Aorta (tissue), 5 donors: ENCODE measurements at places on chromosomes 13 and 19. TPM values are rescaled to one million over a fixed set of nuclear protein-coding genes. Genes with fewer than 3 reads are reported as not detected.

The MISP3 gene
- total RNA-seq = 2.2 TPM

The FFAR1 gene
- total RNA-seq = not detected

The MCEMP1 gene
- 0.63 TPM for total RNA-seq

The NCR1 gene
- 1.0 TPM for total RNA-seq

The SPRYD7 gene
- 8.6 TPM for total RNA-seq

The MAB21L1 gene
- total RNA-seq = 0.36 TPM

The PLD3 gene
- 291 TPM for total RNA-seq

The KLK15 gene
- total RNA-seq = not detected

The MTUS2 gene
- total RNA-seq = 5.1 TPM

The FAM124A gene
- total RNA-seq = 9.2 TPM

The ZBTB32 gene
- not detected for total RNA-seq

The ZNF155 gene
- 7.1 TPM for total RNA-seq

The PSG7 gene
- not detected for total RNA-seq

The GIPR gene
- 0.45 TPM for total RNA-seq

The ZNF587B gene
- 14.1 TPM for total RNA-seq

- peak; percentile 79 for DNase-seq
- H3K4me1 ChIP-seq = no peaks in the 10 kb centered on the region
Observed at GRCh38 chr19:24033963-24034342, 53.0 kb upstream of the ZNF254 start.

GRCh38 chr19:13623716-13624710 is 117.7 kb upstream of the CACNA1A start:
- no peaks in the 10 kb centered on the region for H3K27me3 ChIP-seq
- H3K27ac ChIP-seq = no peak overlapping the region
- H3K4me1 ChIP-seq = no peaks in the 10 kb centered on the region
- DNase-seq = no peak

- no peak overlapping the region for H3K4me3 ChIP-seq
- no peak overlapping the region for H3K27ac ChIP-seq
- no peaks in the 10 kb centered on the region for H3K4me1 ChIP-seq
- no peaks in the 10 kb centered on the region for H3K27me3 ChIP-seq
- H3K36me3 ChIP-seq = no peaks in the 10 kb centered on the region
Observed at GRCh38 chr19:15788594-15789270, 1.3 kb downstream of the OR10H5 start.

GRCh38 chr13:42189061-42189460 is 82.9 kb upstream of the AKAP11 start:
- H3K4me3 ChIP-seq = no peak overlapping the region
- H3K27me3 ChIP-seq = no peaks in the 10 kb centered on the region

- no peaks in the 10 kb centered on the region for H3K27me3 ChIP-seq
- H3K4me1 ChIP-seq = no peaks in the 10 kb centered on the region
- DNase-seq = no peak
- no peaks in the 10 kb centered on the region for H3K36me3 ChIP-seq
Observed at GRCh38 chr19:32879741-32880140, 10.2 kb upstream of the SLC7A9 start.

- H3K27me3 ChIP-seq = no peaks in the 10 kb centered on the region
- H3K4me1 ChIP-seq = no peaks in the 10 kb centered on the region
- DNase-seq = no peak
- no peak overlapping the region for H3K4me3 ChIP-seq
- H3K36me3 ChIP-seq = peaks cover 1% of the 10 kb centered on the region
- no peak overlapping the region for H3K27ac ChIP-seq
Observed at GRCh38 chr13:29500386-29500785, 95.1 kb downstream of the SLC7A1 start.

DNA sequence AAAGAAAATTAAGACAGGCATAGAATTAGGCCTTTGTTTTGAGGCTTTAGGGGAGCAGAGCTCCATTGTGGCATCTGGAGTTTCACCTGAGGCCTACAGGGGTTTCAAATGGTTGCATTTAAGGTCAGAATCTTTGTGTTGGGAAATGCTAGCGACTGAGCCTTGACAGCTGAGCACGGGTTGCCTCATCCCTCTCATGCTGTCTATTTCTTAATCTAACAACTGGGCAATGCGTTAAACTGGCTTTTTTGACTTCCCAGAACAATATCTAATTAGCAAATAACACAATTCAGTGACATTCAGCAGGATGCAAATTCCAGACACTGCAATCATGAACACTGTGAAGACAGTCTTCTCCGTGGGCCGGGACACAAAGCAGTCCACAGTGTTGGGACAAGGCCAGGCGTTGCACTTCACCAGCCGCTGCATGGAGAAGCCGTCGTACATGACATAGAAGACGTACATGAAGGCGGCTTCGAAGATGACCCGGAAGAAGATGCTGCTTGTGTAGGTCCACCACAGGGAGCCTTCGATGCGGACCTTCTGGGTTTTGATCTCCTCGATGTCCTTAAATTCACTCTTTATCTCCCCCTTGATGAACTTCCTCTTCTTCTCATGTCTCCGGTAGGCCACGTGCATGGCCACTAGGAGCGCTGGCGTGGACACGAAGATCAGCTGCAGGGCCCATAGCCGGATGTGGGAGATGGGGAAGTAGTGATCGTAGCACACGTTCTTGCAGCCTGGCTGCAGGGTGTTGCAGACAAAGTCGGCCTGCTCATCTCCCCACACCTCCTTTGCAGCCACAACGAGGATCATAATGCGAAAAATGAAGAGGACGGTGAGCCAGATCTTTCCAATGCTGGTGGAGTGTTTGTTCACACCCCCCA is 3.8 kb downstream of the GJB2 start:
- H3K27me3 ChIP-seq = no peaks in the 10 kb centered on the region
- H3K27ac ChIP-seq = no peak overlapping the region
- H3K4me1 ChIP-seq = no peaks in the 10 kb centered on the region
- H3K36me3 ChIP-seq = no peaks in the 10 kb centered on the region
- peak; percentile 62 for DNase-seq

DNA sequence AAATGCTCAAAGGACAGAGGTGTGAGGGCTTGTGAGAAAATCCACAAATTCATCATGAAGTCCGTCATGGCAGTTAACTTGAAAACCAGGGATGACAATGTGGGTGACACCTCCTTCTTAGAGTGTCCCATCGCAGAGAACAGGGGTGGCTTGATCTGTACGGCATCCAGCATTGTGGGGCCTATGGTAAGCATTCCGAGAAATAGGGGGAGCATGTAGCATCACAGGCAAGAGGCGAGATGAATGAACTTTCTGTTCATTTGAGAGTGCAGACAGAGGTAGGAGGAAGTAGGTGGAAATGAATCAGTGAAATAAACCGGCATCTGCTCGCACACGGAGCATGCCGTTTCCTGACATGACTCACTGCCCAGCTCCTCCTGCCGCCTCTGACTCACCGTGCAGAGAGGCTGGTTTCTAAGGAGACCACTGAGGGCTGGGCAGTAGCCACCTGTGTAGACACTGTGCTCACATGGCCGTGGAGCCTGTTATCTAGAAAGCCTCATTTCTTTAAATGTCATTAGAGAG is 339.0 kb downstream of the RFC3 start:
- H3K27ac ChIP-seq = peak overlapping the region; percentile 99
- H3K27me3 ChIP-seq = no peaks in the 10 kb centered on the region
- H3K4me1 ChIP-seq = peaks cover 5% of the 10 kb centered on the region
- DNase-seq = peak; percentile 86

- no peak overlapping the region for H3K4me3 ChIP-seq
- H3K4me1 ChIP-seq = no peaks in the 10 kb centered on the region
- peaks cover 3% of the 10 kb centered on the region for H3K36me3 ChIP-seq
Observed at GRCh38 chr19:38711726-38712153, 32.5 kb downstream of the CAPN12 start.

DNA sequence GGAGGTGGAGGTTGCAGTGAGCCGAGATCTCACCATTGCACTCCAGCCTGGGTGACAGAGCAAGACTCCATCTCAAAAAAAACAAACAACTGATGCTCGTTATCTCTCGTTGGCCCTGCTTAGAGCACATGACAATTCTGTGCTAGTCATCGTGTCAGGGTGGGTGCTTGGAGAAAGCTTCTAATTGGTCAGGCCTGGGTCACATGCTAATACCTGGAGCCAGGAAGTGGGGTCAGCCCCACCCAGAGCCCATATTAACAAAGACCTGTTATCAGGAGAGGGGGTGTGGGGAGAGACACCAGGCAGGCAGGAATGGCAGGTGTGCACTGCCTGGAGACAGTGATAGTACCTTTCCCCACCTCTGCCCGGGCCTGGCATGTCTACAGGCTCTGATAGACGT is 84.9 kb downstream of the DPF1 start:
- H3K4me1 ChIP-seq = no peaks in the 10 kb centered on the region
- no peak overlapping the region for H3K27ac ChIP-seq
- no peak for DNase-seq
- no peaks in the 10 kb centered on the region for H3K27me3 ChIP-seq
- H3K4me3 ChIP-seq = no peak overlapping the region

GRCh38 chr19:8640402-8641004 is 10.1 kb downstream of the NFILZ start:
- H3K4me1 ChIP-seq = no peaks in the 10 kb centered on the region
- DNase-seq = peak; percentile 82
- no peak overlapping the region for H3K27ac ChIP-seq

- H3K27me3 ChIP-seq = no peaks in the 10 kb centered on the region
- H3K27ac ChIP-seq = peak overlapping the region; percentile 16
- no peaks in the 10 kb centered on the region for H3K4me1 ChIP-seq
- peak overlapping the region; percentile 65 for H3K4me3 ChIP-seq
- peak; percentile 95 for DNase-seq
Observed at GRCh38 chr19:15195371-15196334, 5.1 kb downstream of the NOTCH3 start.

DNA sequence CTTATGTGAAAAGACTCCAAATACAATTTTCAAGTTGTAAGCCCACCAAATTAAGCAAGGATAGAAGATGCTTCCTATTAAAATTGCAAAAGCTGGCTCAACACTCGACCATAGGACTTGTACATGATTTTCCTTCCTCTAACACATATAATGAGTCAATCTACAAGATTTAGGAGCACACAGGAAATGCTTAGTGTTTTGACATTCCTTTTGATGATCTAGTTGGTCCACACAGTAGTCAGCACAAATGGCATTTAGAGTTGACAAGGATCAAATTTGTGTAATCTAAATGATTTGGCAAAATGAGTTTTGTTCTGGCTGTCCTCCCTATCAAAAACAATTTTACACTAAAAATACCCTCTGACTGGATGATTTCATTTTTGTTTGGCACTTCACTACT is 340.2 kb downstream of the DIAPH3 start:
- DNase-seq = no peak

DNA sequence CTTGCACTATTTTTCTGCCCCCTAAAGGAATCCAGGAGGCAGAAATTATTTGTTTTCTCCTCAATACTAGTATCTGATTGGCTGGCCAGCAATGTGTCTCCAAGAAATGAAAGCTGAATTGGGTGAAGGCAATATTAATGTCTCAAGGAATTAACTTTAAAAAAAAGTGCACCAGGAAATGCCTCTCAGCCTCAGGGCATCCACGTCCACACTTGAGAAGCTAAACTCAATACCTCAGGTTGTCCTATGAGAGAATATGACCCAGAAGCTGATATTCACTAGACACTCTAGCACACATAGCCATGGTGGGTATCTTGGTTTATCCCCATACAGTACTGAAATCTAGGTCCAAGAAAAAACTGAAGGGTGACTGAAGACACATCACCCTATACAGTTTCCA is 2.1 kb downstream of the ZNF91 start:
- H3K27me3 ChIP-seq = no peaks in the 10 kb centered on the region
- H3K27ac ChIP-seq = no peak overlapping the region
- no peak overlapping the region for H3K4me3 ChIP-seq
- peaks cover 4% of the 10 kb centered on the region for H3K4me1 ChIP-seq
- H3K36me3 ChIP-seq = no peaks in the 10 kb centered on the region

DNA sequence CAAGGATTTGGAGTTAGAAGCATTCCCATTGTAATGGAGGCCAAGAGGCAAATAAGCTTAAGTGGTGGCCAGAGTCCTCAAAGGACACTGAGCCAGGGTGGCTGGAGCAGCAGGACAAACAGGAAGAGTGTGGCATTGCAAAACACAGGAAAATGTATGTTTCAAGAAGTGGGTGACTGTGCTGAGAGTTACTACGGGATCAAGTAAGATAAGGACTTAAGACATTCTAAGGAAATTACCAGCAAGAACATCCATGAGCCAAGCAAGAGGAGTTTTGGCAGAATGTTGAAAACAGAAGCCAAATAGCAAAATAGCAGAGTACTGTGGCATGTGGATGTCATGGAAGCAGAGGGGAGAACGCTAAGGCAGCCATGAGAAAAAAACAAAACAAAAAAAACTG is 104.2 kb downstream of the RAP2A start:
- no peaks in the 10 kb centered on the region for H3K27me3 ChIP-seq
- H3K36me3 ChIP-seq = no peaks in the 10 kb centered on the region
- no peak overlapping the region for H3K4me3 ChIP-seq
- H3K27ac ChIP-seq = no peak overlapping the region
- no peaks in the 10 kb centered on the region for H3K4me1 ChIP-seq
- no peak for DNase-seq

DNA sequence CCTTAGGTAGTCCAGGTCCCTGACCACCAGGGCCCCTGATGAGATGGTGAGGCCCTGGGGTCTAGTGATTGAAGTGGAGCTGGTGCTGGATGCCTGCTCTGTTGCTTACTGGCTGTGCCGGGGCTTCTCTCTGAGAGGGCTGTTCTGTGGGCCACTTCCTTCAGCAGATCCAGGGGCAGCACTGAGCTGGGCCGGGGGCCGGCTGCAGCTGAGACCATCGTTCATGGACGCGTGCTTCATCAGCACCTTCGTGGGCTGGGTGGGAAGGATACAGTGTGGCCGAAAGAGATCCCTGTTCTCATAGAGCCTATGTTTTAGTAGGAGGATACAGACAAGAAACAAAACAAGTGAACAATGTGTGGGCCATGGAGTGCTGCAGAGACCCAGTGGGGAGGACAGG is 33.2 kb upstream of the TEX29 start:
- no peak overlapping the region for H3K27ac ChIP-seq
- H3K36me3 ChIP-seq = peaks cover 11% of the 10 kb centered on the region
- H3K27me3 ChIP-seq = no peaks in the 10 kb centered on the region
- H3K4me3 ChIP-seq = no peak overlapping the region
- no peak for DNase-seq
- H3K4me1 ChIP-seq = peaks cover 4% of the 10 kb centered on the region

GRCh38 chr13:44921246-44921877 is 67.9 kb downstream of the NUFIP1 start:
- H3K27me3 ChIP-seq = no peaks in the 10 kb centered on the region
- no peak overlapping the region for H3K4me3 ChIP-seq
- no peak for DNase-seq

GRCh38 chr19:38142176-38143035 is 81.6 kb downstream of the DPF1 start:
- no peaks in the 10 kb centered on the region for H3K27me3 ChIP-seq
- H3K36me3 ChIP-seq = no peaks in the 10 kb centered on the region
- H3K27ac ChIP-seq = no peak overlapping the region
